ENCODE measurements at places on chromosomes 7 and 10. TPM values are rescaled to one million over a fixed set of nuclear protein-coding genes. Genes with fewer than 3 reads are reported as not detected.

Gene CALCR
- total RNA-seq: not detected

Gene NEUROD6
- total RNA-seq: not detected

DNA sequence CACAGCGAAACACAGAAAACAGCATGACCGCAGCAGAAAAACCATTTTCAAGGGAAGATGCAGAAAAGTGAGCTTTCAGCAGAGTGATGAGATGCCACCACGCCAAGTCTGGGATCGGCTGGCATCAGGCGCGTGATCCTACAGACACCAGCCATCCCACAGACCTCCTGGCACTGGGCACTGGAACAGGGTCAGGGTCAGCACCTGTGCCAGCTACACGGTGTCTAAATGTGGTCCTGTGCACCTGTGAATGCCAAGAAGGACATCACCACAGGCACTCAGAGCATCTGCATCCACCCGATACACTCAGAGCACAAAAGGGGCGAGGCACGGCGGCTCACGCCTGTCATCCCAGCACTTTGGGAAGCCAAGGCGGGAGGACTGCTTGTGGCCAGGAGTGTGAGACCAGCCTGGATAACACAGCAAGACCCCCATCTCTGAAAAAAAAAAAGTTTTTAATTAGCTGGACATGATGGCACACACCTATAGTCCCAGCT, 31.5 kb downstream of the STK32C start:
- no peak overlapping the region for H3K4me3 ChIP-seq
- H3K4me1 ChIP-seq: no peaks in the 10 kb centered on the region
- no peak for DNase-seq

DNA sequence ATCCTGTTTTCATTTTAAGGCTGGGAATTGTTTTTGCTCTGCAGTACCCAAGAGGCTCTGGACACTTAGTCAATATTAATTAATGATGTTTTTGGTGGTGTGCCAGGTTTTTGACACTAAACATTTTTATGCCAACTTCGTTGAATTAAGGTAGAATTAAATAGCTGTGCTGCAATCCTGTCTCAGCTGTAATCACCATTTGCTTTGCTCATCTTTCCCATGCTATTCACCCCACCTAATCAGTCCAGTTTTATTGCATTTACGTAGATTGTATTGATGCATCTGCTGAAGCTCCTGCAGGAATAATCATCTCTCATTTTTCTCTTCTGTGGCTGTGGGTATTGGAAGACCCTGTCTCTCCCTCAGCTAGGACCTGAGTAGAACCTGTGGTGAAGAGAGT, 52.6 kb upstream of the TRUB1 start:
- H3K4me3 ChIP-seq: no peak overlapping the region
- DNase-seq: no peak
- peaks cover 10% of the 10 kb centered on the region for H3K27me3 ChIP-seq
- no peaks in the 10 kb centered on the region for H3K4me1 ChIP-seq

GRCh38 chr7:131066635-131067034, 261.0 kb upstream of the MKLN1 start:
- H3K27me3 ChIP-seq: no peaks in the 10 kb centered on the region
- H3K4me1 ChIP-seq: peaks cover 80% of the 10 kb centered on the region

Measured in naive thymus-derived CD8-positive, alpha-beta T cell (primary cell).